WTC11 (cell line): ENCODE measurements at places on chromosomes 12 and 14.

DNA sequence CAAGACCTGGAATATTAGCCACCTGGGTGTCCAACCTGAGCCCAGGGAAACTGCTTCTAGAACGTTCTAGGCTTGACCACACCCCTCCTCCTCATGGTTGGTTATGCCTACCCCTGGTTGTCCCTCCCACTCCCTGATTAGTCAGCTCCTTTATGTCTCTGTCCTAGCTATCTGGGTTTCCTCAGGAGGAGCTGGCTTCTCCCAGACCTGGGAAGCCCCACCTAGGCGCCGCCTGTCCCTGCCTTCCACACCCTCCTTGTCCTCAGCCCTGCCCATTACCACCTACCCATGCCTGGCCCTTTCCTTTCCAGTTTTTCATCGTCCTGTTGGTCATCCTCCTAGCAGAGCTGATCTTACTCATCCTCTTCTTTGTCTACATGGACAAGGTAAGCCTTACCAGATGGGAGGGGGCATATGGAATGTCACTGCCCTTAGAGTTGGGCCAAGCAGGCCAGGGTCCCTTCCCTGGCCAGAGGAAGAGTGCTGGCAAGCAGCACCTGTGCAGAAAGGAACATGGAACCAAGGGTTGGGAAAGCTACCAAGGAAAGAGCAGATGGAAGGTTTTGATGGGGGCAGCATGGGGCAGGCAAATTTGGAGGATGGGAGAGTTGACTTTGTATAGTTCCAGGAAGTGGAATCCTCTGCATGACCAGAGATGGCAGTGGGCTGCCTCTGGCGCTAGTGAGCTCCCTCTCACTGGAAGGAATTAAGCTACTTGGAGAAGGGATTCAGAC is 201.7 kb downstream of the TSPAN9 start:
- H3K36me3 ChIP-seq = no peaks in the 10 kb centered on the region
- H3K4me1 ChIP-seq = peaks cover 20% of the 10 kb centered on the region
- no peaks in the 10 kb centered on the region for H3K27me3 ChIP-seq
- H3K27ac ChIP-seq = no peak overlapping the region
- DNase-seq = no peak
- H3K4me3 ChIP-seq = no peak overlapping the region

DNA sequence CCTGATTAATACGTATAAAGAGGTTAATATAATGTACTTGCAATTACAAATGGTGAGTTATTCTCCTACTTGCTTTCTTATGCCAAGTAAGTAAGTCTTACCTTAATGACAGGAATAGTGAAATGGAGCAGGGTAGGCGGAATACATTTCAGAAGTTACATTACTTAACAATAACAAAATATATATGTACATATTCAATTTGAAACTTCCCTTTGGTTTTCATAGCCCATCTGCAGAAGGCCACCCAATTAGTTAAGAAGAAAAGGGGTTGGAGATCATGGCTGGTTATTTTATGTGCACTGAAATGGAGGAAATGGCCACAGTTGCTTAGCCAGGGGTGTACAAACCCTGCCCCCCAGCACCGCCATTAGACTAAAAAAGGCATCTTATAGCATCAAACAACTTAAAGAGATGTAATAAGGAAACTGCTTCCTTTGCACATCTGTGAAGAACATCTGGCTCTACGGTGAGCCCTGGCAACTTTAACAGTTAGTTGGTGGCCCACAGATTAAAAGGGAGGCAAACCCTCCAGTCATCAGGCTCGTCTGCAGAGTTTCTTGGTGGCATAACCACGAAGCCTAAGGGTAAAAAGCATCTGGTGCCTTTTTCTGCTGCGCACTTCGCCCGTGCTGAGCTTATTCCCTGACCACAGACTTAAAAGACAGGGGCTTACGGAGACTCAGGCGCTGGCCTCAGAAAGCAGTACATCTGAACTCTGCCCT is 38.8 kb upstream of the DACT1 start:
- H3K4me3 ChIP-seq = no peak overlapping the region
- H3K4me1 ChIP-seq = peaks cover 22% of the 10 kb centered on the region
- H3K36me3 ChIP-seq = no peaks in the 10 kb centered on the region
- peaks cover 42% of the 10 kb centered on the region for H3K27me3 ChIP-seq
- H3K27ac ChIP-seq = no peak overlapping the region

GRCh38 chr14:83575301-83575700 is 1954.6 kb upstream of the FLRT2 start:
- H3K4me3 ChIP-seq = no peak overlapping the region
- H3K27me3 ChIP-seq = no peaks in the 10 kb centered on the region
- no peaks in the 10 kb centered on the region for H3K36me3 ChIP-seq
- H3K27ac ChIP-seq = no peak overlapping the region

DNA sequence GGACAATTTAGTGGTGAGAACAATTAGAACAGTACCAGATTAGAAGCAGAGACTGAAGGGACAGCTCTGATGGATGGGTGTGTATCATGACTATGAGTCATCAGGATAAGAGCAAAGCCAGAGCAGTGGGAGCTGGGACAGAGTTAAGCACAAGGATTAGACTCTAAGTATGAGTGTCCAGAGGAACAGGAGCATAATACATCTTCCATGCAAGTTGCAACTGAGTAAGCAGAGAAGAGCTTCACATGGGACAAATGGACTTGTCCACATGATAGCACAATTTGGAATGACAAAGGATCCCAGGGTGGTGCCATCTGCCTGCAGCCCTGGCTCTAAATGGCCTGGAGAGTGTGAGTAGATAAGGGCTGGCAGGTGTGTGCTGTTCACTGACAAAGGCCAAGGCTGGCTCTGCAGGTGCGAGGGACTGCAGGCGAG is 226.4 kb upstream of the CAND1 start:
- no peak overlapping the region for H3K4me3 ChIP-seq
- H3K36me3 ChIP-seq = no peaks in the 10 kb centered on the region
- no peaks in the 10 kb centered on the region; the same call in 1 of the 2 replicates for H3K27me3 ChIP-seq
- no peak overlapping the region for H3K27ac ChIP-seq

- H3K27me3 ChIP-seq = no peaks in the 10 kb centered on the region
- H3K4me3 ChIP-seq = no peak overlapping the region
- DNase-seq = no peak
- H3K36me3 ChIP-seq = peaks cover 6% of the 10 kb centered on the region
- H3K27ac ChIP-seq = no peak overlapping the region; the same call in 1 of the 2 replicates
Measured at GRCh38 chr12:3101309-3102024, 24.3 kb downstream of the TSPAN9 start.

DNA sequence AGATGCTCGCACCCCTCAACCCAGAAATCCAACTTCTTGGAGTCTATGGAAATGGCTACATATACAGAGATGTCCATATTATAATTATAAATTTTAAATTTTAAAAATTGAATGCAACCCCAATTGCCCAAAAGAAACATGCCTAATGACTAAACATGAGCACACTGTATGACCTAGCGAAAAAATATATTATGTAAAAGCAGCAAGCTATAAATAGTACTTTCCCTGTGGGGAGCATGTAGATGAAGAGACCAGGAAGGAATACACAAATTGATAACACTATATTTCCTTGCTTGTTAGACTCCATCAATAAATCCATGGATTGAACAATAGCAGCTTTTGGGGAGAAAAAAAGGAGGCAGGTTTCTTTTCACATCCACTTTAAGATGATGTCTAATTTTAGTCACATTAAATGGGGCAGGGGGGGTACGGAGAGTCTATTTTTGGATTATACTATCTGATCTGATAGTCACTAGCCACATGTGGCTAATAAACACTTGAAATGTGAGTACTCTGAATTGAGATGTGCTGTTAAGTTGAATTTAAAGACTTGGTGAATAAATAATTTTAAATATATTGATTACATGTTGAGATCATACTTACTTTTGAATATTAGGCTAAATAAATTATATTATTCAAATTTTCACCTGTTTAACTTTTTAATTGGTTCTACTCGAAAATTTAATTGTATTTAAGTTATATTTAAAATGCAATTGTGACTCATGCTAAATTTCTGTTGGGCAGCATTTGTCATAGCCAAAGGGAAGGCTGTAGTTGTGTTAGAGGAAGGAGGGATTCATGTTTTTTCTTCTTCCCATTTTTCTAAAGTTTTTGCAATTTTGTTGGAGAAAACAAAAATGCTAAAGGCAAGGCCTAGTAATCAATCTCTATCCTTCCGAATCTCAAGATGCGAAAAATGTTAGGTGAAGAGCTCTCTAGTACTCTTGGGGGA is 17.5 kb downstream of the MAX start:
- H3K4me1 ChIP-seq = peaks cover 21% of the 10 kb centered on the region
- peaks cover 68% of the 10 kb centered on the region for H3K36me3 ChIP-seq
- no peak overlapping the region for H3K27ac ChIP-seq
- DNase-seq = no peak

DNA sequence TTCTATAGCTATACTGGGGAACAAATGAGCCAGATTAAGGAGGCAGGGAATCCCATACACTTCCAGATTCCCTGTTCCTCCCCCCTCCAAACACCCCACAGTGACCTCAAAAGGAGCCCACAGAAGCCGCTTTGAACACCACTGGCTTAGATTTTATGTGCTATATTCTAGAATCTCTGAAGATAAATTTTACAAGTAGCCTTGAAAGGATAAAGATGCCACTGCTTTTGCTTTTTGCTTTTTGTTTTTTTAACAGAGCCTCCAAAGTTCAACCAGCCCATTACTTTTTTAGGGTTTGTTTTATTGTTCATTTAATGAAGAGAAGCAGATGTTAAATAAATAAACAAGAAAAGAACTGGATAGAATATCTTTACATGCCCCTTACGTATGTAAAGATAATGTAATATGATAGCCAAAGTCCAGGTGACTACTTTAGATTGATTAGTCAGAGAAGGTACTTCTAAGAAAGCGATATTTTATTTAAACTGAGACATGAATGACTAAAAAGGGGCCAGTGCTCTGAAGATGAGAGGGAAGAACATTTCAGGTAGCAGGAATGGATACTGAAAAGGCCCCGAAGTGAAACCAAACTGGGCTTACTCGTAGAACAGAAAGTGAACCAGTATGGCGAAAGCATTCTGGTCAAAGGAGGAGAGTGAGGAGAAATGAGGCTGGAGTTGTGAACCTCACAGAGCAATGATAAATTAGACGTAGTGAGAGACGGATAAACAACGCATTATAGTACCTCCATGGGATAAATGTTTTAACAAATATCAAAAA is 44.6 kb downstream of the DUSP6 start:
- DNase-seq = no peak
- no peaks in the 10 kb centered on the region; the same call in 1 of the 2 replicates for H3K27me3 ChIP-seq
- H3K36me3 ChIP-seq = no peaks in the 10 kb centered on the region
- H3K4me3 ChIP-seq = no peak overlapping the region
